HS-5 (cell line): ENCODE measurements at places on chromosomes 13 and 19.

- DNase-seq, result no peak
Measured at GRCh38 chr13:60617991-60618733, 221.1 kb downstream of the TDRD3 start.

DNA sequence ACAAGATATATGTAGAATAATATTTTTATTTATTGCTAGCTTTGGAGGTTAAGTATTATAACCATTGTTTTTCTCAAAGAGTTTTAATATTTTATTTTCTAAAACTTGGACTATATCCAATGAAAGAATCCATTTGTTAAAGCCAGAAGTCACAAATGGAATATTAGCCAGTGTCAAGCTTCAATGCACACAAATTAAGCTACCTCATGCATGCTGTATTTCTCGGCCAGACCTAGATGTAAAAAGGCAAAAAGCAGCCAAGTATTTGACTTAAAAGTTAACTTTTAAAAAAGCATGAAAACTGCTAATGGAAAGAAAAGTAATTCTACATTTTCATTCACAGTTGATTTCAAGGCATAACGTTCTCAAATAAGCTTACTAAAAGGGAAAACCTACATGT lies 160.0 kb upstream of the ATXN8OS start:
- no peak for DNase-seq

DNA sequence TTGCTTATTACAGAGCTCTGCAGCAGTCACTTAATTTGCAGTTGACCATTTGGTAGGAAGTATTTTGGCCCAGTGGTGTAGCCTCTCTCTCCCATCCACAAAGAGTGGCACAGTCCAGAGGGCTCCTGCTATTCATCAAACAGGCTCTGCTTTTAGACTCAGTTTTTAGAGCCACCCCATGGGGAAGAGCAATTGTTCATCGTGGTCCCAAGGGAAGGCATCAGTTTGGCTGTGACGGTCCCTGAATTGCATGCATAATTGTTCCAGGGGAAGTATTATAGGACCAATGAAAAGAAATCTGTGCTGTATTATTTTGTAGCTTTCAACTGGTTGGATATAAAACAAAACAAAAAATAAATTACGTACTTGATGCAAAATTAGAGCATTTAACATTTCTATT lies 799.0 kb downstream of the DACH1 start:
- DNase-seq, result no peak

DNA sequence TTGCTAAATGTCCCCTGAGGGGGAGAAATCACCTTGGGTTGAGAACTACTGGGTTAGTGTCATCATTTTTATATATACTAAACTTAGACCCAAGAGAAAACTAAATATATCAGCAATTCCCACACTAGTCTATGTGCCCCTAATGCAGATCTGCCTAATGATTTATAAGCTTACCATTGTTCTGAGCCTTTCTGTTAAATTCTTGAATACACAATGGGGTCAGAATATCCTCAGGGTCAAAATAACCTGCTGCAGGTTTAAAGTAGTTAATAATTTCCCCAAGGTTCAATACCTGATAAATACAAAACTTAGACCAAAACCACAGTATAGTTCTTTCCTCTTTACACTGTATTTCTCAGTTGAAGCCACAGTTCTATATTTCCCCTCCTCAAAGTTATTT lies 4.6 kb downstream of the VWA8 start:
- no peak for DNase-seq

- DNase-seq, result no peak
Measured at GRCh38 chr13:110280985-110281688, 25.8 kb downstream of the COL4A1 start.

DNA sequence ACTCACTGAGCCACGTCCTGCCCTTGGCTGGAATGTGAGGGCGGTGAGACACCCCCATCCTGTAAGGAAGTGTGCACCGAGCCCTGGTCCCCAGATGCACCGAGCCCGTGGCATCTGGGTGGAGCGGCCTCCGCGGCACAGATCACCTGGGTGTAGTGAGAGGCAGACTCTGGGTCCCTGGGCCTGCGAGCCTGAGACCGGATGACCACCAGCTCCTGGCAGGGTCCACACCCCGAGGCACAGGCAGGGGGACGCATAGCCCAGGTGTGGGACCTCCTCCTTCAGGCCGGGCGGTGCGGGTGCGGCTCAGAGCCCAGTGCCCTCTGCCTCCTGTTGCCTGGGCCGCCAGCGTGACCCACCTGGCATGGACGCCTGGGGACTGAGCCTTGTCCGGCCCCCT lies 12.4 kb downstream of the MCF2L start:
- DNase-seq, result no peak

- DNase-seq, result no peak
Measured at GRCh38 chr19:4352701-4353121, 9.3 kb downstream of the MPND start.

- no peak for DNase-seq
Measured at GRCh38 chr13:23411706-23412105, 21.8 kb downstream of the SACS start.

GRCh38 chr19:2634960-2635359 lies 67.5 kb downstream of the GNG7 start:
- DNase-seq, result no peak

DNA sequence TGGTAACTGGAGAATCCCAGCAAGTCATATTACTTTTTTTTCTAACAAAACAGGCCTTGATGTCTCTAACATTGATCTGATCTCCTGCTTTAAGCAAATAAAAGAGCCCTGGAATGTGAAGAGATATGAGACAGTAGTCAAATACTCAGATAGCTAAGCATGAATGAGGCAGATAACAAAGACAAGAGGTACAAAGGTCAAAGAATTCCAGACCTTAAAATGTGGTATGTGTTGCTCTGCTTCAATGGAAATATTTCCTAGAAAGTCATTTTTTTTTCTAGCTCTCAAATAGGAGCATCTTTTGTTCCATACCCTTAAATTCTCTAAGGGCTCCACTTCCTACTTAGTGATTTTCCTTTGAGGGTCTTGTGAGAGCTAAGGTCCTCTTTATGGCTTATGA lies 54.6 kb downstream of the ZNF254 start:
- DNase-seq, result no peak

GRCh38 chr13:112779856-112780604 lies 90.2 kb downstream of the ATP11A start:
- no peak for DNase-seq

GRCh38 chr19:1847348-1847683 lies 967 bp downstream of the REXO1 start:
- DNase-seq, result no peak

GRCh38 chr13:62524498-62524897 lies 1108.8 kb upstream of the PCDH20 start:
- no peak for DNase-seq

- DNase-seq, result no peak
Measured at GRCh38 chr19:45156011-45156630, 4.7 kb downstream of the NKPD1 start.

- DNase-seq, result no peak
Measured at GRCh38 chr13:48255954-48256353, 22.9 kb downstream of the ITM2B start.

DNA sequence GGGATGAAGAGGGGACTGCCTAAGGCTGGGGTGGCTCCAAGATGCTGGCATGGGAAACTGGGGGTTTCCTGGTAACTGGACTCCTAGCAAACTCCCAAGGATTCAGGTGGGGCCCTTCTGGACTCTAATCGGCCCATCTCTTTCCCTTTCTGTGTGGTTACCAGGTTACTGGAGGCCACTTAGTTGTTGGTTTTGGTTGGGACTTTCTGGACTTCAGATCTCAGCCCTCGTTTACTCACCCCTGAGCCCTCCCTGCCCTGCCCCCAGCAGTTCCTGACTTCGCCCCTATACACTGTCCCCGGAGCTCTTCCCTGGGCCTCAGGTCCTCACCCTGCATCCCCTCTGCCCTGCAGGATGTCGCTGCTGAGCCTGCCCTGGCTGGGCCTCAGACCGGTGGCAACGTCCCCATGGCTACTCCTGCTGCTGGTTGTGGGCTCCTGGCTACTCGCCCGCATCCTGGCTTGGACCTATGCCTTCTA lies 328 bp downstream of the CYP4F12 start:
- DNase-seq, result no peak

GRCh38 chr19:1273263-1274041 lies 1.9 kb upstream of the FAM174C start:
- DNase-seq, result no peak

DNA sequence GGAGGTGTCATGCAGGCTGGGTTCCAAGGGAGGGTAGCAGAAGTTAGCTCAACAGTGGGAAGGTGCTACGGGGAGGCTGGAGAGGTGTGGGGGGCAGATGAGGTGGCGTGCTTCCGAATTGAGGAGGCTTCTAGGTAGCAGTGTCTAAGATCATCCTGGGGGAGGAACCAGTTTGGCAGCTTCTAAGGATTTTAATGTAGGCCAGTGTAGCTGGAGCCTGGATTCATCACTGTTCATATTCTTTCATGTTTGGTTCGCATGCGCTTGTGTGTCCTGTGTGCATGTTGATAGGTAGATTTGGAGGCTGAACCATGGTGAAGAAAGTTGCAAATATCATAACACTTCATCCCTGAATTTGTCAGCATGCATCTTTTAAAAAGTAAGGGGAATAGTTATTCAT lies 86.7 kb downstream of the GPR12 start:
- no peak for DNase-seq

GRCh38 chr13:49060678-49061387 lies 85.1 kb downstream of the FNDC3A start:
- DNase-seq, result no peak

DNA sequence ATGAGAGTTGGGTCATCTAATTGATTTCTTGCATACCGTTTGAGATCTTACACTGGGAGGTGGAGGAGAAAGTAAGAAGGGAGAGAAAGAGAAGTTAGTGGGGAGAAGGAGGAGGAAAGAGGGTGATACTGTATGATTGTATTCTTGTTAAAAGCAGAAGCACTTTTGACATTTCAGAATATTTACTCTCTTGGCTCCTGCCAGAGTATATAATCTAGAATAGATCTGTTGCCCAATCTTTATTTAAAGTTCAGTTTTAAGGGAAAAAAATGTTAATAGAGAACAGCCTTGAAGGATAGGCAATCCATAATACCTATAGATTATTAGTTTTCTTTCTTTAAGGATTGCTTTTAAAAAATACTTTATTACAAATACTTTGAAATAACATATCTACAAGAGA lies 41.5 kb downstream of the PDS5B start:
- DNase-seq, result no peak

DNA sequence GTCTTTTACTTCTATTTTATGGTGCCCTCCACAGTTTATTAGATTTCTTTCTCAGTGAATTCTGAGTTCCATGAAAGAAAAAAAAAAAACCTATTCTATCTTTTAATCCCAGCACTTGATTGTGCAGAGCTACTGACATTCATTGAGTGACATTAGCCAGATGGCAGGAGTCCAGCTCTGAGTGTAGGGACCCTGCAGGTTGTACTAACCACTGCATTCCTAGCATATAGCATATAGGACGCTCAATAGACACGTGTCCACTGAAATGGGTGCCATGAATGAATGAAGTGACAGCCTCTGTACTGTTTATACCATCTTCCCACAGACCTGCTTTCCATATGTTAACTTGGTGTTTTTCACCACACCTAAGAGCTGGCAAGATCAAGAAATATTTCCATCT lies 206.3 kb downstream of the RAP2A start:
- DNase-seq, result no peak

- DNase-seq, result no peak
Measured at GRCh38 chr19:4588291-4588761, 28.8 kb upstream of the SEMA6B start.

DNA sequence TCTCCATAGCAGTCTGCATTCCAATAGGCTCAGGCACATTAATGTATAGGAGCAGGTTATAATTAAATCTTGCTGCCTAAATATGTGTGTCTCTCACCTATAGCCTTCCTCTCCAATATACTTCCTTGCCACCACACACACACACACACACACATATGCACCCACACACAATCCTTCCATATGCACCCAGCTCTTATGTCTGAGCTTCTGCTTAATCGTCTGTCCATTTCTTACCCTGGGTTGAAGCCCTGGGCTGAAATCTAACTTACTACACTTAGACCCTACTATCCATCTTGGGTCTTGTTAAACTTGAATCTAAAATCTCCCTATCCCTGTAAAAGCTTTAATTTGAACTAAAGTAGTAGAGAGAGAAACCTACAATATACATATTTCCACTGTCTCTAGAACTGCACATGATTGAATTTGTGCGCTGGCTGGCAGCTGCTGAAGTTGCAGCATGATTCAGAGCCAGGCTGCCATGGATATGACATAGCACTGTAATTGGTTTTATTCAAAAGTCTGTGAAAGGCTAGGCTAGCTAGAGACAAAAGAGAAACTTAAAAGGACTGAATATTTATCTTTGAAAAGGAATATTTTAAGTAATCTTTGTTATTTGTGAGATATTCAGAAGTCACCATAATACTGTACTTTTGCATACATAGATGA lies 25.7 kb upstream of the FREM2 start:
- DNase-seq, result no peak

DNA sequence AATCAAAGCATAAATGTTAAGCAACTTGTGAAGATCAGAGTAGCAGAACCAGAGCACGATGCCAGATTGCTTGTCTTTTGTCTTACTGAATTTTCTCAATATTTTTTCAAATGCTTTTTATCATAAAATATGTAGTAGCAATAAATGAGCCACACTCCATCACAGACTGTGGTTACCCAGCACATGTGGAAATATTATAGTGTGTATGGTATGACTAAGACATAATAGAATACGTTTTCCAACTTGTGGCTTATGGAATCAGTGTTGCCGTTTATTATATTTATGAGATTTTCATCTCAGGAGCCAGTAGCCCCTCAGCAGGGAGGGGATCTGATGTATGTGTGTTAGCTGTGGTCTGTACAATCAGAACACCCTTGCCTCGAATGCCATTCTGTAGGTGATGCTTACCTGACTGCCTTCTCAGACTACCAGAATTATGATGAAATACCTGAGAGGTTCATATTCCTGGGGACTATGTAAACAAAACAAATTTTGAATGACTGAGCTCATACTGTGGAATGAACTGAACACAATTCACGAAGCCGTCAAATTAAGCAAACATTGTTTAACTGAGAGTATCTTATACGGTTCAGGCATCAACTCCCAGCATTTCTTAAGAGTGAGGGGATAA lies 1.9 kb downstream of the SCEL start:
- no peak for DNase-seq

DNA sequence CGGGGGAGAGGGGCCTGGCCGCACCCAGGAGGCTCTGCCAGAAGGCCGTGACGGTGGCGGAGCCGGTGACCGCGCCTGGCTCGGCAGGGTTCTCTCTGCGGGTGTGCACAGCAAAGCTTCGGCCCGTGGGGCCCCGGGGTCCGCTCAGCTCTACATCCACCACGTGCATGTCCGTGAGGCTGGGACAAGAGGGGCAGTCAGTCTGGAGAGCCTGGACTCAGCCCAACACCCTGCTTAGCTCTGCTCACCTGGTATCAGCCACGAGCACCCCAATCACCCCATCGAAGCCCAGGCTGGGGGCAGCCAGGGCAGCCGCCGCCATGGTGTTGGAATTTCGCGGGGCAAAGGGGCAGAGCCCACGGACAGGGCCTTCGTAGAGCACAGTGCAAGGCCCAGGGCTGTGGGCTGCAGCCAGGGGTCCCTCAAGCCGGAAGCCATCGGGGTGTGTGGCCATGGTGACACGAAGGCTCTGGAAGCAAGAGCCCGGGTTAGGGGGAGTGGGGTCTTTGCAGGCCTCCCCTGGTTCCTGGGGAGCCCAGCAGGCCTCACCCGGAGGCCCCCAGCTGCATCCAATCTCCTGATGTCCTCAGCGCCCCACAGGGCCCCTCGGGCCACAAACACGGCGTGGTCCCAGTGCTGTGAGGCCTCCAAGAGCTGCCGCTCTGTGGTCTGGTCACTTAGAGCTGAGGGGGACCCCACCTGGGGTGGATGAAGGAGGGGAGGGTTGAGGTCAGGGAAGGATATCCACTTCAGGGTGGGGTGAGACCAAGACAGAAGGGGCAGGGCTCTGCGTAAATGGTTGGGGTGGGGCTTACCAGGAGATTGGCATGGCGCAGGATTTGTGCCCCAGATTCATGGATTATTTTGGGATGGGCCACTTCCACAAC lies 1.4 kb downstream of the ASPDH start:
- no peak for DNase-seq
